ENCODE measurements at places on chromosomes 12 and 14.
A peak's percentile ranks its signal among the peaks of the same experiment; 100 is the strongest.

DNA sequence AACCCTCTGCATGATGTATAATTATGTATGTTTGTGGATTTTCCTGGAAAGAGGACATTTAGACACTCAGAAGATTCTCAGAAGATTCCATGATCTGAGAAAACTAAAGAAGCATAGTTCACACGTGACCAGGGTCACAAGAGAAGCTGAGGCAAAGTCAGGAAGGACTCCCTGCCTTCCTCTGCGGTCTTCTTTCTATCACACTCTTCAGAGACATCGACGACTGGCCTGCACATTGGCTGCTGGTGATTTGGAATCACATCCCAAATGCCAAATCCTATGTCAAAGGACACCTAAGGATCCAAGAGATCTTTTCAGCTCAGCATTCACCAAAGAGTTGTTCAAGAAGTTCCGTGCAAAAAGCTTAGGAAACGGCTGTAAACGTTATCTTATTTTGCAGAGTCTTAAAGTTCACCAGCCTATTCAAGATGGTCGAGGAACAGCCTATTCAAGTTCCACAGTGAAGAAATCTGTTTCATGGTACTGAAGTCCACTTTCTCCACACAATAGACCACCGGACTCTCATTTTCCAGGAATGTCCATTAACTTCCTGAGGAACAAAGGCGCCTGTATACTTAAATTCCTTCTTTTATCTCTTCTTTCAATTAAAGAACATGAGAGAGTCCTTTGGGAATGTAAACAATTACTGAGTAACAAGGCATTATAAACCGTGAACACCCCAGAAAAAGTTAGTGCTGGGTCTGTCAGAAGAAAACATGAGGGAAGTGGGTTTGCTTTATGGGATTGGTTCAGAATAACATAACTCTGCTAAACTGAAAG lies 42.1 kb downstream of the IGF1 start:
- DNase-seq = no peak

DNA sequence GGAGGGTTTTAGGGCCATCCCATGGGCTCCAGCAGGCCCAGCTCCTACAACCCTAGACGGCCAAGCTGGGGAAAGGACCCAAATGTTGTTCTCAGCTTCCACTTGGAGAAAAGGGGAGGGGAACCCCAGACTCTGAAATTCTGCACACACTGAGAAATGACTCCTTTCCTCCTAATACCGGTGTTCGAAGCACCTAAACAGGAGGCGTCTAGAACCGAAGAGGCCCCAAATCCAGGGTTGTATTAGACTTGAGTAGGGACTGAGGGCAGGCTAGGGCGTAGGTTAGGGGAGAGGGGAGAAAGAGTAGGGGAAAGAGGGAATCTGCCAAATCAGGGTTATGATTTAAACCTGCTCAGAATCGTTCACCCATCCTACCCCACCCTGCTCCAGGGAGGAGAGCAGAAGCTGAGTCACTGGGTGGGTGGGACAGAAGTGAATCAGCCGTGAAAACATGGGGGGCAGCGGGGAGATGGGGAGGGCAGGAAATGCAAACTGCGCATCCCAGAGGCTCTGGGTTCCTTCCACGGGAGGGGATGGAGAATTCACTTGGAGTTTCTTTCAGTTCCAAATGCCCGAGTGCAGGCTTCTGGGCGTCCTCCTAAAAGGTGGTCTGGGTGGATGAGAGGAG lies 1.0 kb downstream of the IGFBP6 start:
- DNase-seq = no peak

DNA sequence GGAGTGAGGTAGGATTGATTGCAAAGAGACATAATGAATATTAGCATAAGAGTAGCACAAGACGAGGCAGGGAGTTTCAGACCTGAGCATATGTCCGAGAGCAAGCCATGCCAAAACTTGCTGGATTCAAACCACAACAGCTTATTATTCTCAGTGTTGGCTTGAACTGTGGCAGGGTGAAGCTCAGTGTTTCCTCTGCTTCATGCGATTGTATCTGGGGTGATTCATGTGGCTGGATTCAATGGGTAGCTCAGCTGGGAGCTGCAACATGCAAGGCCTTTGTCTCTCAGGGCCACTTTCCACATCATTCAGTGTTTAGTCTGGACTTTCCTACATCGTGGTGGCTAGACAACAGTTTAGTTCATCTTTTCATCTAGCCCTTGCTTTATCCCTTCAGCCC lies 22.1 kb upstream of the E2F7 start:
- no peak for DNase-seq

GRCh38 chr12:80869264-80869663 lies 68.5 kb downstream of the LIN7A start:
- no peak for DNase-seq

- no peak for DNase-seq
These were observed 3.9 kb downstream of the BCL11B start for GRCh38 chr14:99267837-99268781.

- DNase-seq = no peak
These were observed 94.2 kb downstream of the HEATR5A start for GRCh38 chr14:31326111-31326510.

GRCh38 chr12:57781801-57782200 lies 786 bp upstream of the TSFM start:
- DNase-seq = no peak

GRCh38 chr14:51189600-51190376 lies 50.3 kb upstream of the TMX1 start:
- no peak for DNase-seq

DNA sequence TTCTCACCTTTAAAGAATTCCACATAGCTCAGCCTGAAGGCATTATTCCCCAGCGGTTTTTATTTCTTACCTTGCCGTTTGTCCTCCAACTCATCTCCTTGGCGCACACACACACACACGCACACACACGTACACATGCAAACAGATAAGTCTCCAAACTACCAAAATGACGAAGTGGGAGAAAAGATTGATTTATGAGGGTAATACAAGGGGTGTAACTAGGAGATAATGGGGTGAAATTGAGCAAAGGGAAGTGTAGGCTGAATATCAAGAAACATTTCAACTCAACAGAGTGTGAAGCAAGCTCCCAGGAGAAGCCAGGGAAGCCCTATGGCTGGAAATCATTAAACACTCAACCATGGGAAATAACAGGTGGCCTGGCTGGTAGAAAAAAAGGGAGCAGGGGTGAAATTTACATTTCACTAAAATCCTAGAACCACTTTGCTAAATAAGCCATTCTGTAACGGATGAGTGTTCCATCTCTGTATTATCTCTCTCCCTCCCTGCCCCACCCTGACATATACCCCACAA lies 41.0 kb downstream of the GRIN2B start:
- DNase-seq = no peak

DNA sequence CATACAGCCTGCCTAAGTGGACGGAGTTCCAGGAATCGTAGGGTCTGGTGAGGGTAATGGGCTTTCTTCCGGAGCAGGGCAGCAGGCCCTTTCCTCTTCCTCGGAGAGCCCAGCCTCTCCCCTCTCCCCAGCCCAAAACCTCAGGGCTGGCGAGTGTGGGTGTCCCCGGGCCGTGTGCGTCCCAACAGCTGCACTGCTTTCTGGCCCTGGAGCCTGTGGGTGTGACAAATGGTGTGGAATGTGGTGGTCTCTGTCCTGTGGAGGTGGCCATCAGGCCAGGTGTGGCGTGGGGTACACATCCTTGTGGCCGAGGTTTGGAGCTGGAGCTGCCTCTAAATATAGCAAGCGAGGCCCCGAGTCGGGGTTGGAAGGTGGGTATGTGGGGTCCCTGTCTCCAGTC lies 8.5 kb downstream of the ORAI1 start:
- DNase-seq = no peak

- no peak for DNase-seq
These were observed 6.0 kb upstream of the IL22 start for GRCh38 chr12:68259318-68259940.

GRCh38 chr14:96953875-96954185 lies 156.6 kb downstream of the VRK1 start:
- no peak for DNase-seq

GRCh38 chr12:53709671-53710070 lies 17.6 kb downstream of the CALCOCO1 start:
- DNase-seq = no peak

- DNase-seq = no peak
These were observed 6.6 kb downstream of the DCAF4 start for GRCh38 chr14:72932893-72933292.

DNA sequence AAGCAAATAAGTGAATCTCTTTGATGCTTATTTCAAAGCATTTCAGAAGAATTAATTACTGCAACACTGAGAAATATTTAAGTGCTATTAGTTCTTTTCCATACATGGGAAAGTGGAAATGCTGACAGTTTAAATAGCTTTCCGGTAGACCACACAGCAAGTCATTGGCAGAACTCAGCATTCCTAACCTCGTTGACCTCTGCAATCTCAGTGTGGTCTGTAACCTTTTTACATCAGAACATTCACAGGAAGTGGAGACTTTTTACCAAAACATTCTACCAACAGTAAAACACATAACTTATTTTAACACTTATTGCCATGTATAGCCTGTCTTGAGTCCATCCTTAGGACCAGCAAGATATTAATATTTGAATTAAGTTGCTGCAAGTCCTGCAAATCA lies 249.5 kb upstream of the DCN start:
- no peak for DNase-seq

DNA sequence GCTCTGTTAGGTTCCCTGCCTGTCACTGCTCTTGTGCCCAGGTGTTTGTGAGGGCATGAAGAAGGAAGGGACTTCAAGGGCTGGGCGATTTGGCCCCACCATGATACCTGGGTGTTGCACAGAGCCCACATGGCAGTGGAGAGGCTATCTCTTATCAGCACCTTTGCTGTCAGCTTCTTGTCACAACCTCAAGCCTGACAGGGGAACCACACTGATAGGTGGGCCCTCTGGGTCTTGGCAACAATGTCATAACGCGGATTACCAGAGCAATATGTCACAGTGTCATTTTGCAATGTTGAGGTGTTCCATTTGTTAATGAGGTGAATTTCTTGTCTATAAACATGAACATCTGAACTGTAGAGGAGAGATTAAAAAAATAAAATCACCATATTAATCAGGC lies 22.9 kb upstream of the CACNA1C start:
- DNase-seq = no peak

GRCh38 chr12:67698672-67699581 lies 50.4 kb downstream of the DYRK2 start:
- DNase-seq = peak; percentile 19

GRCh38 chr12:90102957-90103652 lies 394.5 kb upstream of the ATP2B1 start:
- no peak for DNase-seq

GRCh38 chr14:68538639-68539038 lies 254.2 kb downstream of the ZFP36L1 start:
- DNase-seq = no peak

- DNase-seq = no peak
These were observed 21.7 kb downstream of the CBX5 start for GRCh38 chr12:54258201-54258681.

DNA sequence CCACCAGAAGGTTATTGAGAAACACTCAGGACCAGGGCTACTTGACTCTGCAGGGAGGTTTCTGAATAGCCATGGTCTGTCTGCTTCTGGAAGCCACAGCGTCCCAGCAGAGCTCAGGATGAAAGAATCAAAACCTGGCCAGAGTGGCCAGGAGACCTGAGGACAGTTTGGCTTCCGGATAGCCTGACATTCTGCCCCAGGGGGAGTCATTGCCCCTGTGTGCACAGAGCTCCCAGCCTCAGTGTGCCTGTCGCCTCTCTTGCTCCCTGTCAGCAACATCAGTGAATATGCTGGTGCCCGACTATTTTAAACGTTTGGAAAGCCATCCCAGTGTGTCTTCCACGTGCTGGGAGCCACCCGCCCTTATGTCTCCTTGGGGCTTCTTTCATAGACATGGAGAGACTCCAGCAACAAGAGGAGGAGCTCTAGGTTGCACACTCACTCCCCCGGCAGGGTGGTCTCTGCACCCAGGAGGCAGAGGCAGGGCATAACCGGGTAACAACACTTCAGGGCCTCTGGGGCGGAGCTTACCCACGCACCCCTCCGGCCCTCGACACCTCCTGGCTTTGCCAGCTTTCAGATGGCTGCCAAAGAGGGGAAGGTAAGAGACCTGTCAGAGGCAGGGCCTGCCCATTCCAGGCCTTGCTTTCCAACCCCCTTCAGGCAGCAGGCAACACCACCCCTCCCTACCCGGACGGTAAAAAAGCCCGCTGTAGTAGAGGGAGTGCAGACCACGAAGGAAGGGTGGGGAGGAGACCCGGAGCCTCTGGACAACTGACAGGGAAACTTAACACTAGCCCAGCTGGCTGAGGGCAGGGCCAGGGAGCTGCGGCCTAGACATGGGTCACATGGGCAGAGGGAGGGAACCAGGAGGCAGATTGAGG lies 19.0 kb upstream of the SLC6A12 start:
- DNase-seq = no peak

GRCh38 chr12:26113853-26114719 lies 10.8 kb downstream of the BHLHE41 start:
- DNase-seq = peak; percentile 61

- no peak for DNase-seq
These were observed 707.7 kb upstream of the NOVA1 start for GRCh38 chr14:27305441-27305945.

- DNase-seq = no peak
These were observed 353.6 kb downstream of the TMTC2 start for GRCh38 chr12:83040339-83040738.

- no peak for DNase-seq
These were observed 87.4 kb downstream of the OR11H12 start for GRCh38 chr14:18688346-18688745.

- DNase-seq = no peak
These were observed 28.9 kb downstream of the DNAH10 start for GRCh38 chr12:123790905-123791467.

DNA sequence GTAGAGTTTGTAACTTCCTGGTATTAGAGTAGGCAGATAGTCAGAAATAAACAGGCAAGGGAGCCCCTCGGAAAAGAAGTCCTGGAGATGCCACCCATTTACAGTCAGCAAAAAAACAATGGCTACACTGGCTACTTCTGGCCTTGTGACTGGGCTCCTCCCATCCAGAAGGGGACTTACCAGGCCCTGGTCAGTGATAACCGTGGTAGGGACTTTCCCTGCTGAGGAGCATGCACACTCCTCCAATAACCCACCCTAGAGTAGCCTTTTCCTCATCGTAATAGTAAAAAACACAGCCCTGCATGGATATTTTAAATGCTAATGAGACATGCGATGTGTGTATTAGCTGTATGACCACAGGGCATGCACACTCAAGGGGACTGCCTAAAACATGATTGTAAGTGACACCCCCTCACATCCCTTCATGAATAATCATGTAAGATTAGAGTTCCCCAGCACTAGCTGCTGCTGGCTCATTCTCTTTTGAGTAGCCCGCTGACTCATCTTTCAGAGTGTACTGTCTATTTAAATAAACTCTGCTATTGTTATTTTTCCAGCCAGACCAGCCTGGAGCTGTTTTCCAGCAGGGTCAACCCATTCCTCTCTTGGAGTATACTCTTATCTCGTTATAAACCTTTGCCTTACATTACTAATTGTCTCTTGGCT lies 413.8 kb upstream of the TMTC1 start:
- no peak for DNase-seq

- no peak for DNase-seq
These were observed 411.6 kb downstream of the RAD51B start for GRCh38 chr14:68230950-68231717.

Data from stimulated activated CD8-positive, alpha-beta memory T cell treated with anti-CD3 and anti-CD28 coated beads, Interleukin-12 subunit alpha, Interleukin-12 subunit beta, amount 100 ng/mL, for 4 hours (primary cell).